Muscle of leg (tissue), 16 donors: ENCODE measurements at places on chromosomes 12 and 14. TPM values are rescaled to one million over a fixed set of nuclear protein-coding genes. Genes with fewer than 3 reads are reported as not detected.

The SRRM4 gene
- polyA plus RNA-seq = 0.21 TPM

The BDKRB2 gene
- polyA plus RNA-seq = 6.0 TPM

The TMX1 gene
- 29.4 TPM for polyA plus RNA-seq

The TPPP2 gene
- polyA plus RNA-seq = 0.29 TPM

The PPP1R36 gene
- polyA plus RNA-seq = 0.33 TPM

The CELA1 gene
- polyA plus RNA-seq = not detected
